NCI-H2081 (cell line): ENCODE measurements at places on chromosomes 6 and 20.

DNA sequence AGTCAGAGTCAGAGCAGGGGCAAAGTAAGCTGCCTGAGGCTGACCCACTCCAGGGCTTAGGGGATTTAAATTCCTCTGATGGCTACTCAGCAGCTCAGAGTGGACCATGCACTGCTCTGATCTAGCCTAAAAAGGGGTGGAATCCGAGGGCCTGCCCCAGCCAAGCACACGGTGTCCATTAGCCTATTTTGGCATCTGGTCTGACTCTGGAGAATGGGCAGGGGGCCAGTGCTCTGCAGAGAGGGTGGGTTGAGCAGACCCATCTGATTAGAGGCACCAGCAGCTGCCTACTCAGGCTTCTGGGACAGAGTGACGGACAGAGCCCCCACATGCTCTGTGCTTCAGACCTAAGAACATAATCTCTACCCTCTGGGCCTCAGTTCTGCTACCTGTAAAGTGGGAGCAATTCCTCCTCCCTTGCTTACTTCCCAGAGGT lies 25.9 kb upstream of the TGM2 start:
- DNase-seq, result no peak

- DNase-seq, result no peak
These were observed 14.4 kb downstream of the FOXP4 start for GRCh38 chr6:41560431-41561192.

- DNase-seq, result no peak
These were observed 10.0 kb upstream of the BNIP5 start for GRCh38 chr6:36346486-36347273.

GRCh38 chr20:50136822-50137599 lies 16.5 kb downstream of the PEDS1 start:
- no peak for DNase-seq

GRCh38 chr6:35810971-35811698 lies 6.0 kb downstream of the LHFPL5 start:
- DNase-seq, result no peak

DNA sequence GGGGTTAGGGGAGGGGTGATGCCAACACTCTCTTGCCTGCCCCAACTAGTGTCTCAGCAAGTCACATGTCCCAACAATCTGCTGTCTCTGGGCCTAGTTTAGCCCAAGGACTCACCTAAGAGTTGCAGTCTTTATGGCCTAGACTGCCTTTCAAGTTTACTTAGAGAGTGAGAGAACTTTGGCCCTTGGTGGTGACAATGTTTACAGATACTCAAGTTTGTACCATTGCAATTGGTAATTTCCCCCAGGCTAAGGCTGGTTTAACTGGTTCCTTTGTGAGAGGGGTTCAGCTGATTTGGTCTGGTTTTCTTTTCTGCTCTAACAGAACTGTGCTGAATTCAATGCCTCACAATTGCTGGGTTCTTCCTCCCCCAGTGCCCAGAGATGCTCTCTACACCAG lies 1279.9 kb upstream of the EYS start:
- no peak for DNase-seq

DNA sequence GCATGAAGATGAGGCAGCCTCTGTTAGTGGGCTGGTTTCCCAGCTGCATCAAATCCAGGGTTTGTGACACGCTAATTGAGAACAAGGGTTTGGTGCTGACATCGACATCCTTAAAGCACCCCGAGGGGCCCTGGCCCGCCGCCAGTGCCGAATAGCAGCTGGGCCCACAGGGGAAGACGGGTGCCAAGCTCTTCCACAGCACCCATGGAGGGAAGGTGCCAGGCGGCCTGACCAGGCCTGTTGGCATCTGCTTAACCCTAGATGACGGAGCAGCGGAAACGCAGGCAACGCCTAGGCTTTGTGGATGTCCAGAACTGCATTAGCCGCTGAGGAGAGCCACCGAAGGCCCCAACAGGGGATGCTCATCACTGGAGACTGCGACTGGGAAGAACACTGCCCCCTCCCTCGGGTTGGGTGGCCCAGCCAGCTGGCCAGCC lies 16.0 kb downstream of the UQCC2 start:
- DNase-seq, result peak; percentile 46

- DNase-seq, result no peak
These were observed 52.1 kb downstream of the YTHDF1 start for GRCh38 chr20:63163596-63164483.

DNA sequence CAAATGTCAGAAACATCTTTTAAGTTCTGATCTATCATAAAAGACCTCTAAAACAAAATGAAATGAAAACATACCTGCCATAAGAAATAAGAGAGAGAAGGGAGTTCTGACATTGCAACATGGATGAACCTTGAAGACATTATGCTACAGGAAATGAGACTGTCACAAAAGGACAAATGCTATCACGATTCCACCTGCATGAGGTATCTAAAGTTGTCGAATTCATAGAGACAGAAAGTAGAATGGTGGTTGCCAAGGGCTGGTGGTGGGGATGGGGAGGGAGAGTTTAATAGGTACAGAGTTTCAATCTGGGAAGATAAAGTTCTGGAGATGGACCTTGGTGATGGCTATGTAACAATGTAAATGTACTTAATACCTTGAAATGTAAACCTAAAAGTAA lies 3.3 kb downstream of the EZR start:
- DNase-seq, result no peak

DNA sequence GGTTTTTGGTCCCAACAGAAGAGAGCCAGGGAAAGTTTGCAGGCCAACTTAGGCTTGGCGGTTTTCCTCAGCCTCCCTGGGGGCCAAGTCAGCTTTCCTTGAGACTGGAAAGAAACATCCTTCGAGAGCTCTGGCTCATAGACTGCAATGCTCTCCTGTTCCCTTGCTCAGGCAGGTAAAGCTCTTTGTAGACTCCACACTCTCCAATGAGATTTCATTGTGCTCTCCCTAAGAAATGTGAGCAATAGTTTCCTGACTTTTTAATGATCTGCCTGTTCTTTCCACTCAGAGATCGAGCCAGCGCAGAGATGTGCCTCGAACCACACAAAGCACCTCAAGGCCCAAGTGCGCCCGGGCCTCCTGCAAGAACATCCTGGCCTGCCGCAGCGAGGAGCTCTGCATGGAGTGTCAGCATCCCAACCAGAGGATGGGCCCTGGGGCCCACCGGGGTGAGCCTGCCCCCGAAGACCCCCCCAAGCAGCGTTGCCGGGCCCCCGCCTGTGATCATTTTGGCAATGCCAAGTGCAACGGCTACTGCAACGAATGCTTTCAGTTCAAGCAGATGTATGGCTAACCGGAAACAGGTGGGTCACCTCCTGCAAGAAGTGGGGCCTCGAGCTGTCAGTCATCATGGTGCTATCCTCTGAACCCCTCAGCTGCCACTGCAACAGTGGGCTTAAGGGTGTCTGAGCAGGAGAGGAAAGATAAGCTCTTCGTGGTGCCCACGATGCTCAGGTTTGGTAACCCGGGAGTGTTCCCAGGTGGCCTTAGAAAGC lies 13.9 kb downstream of the TNFAIP3 start:
- no peak for DNase-seq

DNA sequence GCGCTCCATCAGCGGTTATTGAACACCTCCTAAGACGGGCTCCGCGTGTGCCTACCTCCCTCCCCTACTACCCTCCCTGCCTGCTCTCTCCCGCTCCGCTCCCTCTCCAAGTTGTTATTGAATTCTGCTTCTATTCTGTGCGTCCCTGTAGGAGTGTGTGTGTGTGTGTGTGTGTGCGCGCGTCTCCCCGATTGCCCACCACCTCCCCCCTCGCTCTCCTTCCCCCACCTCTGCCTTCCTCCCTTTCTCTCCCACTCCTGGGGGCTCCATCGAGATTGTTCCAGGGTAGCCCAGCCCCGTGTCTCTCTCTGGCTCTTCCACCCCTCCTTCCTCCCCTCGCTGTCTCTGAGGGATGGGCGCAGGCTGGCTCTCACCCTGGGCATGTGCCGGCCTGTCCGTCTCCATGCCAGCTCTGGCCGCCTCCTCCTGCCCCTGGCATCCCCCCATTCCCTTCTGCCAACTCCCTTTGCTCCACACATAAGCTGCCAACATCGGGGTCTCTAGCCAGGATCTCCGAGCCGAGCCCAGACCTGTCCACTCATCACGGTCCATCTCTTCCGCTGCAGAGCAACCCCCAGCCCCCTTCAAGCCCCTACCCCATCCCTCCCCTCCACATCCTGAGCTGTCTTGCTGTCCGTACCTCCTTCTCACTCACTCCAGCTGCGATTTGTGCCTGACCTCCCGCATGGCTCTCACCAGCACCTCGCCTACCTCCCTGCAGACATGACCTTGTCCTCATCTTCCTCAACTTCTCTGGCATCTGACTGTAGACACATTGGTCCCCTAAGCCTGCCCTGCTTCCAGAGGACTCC lies 68.5 kb downstream of the SRC start:
- DNase-seq, result no peak

DNA sequence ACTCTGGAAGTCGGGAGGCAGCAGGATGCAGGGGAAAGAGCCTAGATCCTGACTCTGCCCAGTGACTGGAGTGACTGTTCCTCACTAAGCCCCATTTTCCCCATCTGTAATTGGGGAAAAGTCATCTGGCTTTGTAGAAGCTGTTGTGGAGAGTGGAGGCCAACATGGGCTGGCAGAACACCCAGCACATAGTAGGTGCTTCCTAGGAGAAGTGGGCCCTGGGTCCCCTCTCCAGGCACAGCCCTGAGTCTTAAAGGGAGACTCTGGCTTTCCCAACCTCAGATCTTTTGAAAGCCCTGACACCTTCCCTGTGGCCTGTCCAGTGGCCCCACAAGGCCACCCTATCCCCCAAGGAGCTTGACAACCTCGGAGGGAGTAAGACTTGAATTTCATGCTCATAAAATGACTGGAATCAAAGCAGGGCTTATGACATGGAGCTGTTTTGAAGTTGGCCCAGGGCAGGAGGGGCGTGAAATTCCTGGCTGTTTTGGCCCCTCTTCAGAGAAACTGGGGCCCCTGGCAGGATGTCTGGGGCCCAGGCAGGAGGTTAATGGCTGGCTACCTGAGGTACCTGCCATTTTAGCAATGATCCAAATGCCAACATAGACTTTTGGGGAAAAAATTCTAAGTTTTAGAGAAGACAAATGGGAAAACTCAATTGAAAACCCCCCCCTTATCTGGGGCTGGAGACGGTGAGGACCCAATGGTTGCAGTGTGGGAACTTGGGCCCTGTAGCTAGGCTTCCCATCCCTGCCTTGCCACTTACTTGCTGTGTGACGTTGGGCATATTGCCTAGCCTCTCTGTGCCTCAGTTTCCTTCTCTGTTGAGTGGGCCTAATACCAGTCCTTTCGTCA lies 51.6 kb downstream of the UBE2V1 start:
- DNase-seq, result no peak

- no peak for DNase-seq
These were observed 24.0 kb upstream of the CTNNBL1 start for GRCh38 chr20:37669773-37670236.

DNA sequence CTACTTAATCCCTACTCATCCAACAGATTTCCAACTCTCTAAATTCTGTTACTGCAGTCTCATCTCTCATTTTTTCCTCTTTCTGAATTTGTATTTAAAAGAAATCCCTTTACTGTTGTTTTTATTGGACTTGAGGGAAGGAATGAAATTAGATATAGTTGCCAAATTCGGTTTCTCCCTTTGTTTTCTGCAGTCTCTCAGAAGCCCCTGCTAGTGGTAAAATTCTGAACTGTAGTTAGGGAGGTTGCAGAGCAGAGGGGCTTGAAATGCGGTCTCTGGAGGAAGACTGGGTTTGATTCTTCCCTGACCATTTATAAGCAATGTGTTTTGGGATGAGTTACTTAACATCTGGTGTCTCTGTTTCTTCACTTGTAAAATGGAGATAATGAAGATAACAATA lies 106.3 kb upstream of the TBX18 start:
- no peak for DNase-seq

DNA sequence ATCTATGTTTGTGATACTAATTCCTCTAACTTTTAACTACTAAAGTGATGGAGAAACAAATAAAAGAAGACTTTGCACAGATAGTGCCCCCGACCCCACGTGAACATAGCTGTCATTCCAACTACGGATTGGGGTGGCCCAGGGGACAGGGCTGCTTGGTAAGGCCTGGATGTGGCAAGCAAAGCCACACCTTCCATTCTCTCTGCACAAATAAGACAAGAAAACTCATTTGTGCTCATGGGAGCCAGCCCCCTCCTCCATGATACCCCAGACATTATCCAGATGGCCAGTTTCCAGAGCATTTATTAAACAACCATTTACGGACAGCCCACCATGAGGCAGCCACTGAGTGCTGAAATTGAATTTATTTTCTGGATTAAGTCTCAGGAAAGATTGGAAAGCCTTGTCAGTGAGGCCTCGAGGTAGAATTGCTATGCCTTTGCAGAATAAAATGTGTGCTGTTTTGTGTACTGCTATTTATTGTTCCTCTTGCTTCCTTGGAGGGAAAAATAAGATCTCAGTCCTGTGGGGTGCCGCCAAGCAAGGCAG lies 151.2 kb downstream of the UNC5CL start:
- DNase-seq, result no peak

DNA sequence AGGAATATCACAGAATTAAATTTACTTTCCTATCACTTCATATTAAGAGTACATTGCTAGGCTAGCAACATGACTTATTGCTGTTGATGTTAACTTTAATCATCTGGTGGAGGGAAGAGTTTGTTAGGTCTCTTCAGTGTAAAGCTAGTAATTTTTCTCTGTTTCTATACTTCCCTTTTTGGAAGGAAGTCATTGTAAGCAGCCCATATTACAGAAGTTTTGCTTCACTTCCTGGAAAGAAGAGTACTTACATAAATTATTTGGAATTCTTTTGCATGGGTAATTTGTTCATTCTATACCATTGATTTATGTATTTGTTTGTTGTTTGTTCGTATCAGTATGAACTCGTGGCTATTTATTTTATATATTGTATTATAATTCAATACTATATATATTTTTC lies 405.2 kb downstream of the RFPL4B start:
- DNase-seq, result no peak
